ENCODE measurements at places on chromosomes 4 and X. TPM values are rescaled to one million over a fixed set of nuclear protein-coding genes. Genes with fewer than 3 reads are reported as not detected.

Gene ZFP92
- 0.44 TPM for polyA plus RNA-seq

Gene FAM90A26
- polyA plus RNA-seq: not detected

Gene HTATSF1
- 3.1 TPM for polyA plus RNA-seq

Gene SHROOM2
- polyA plus RNA-seq: 1.8 TPM

Gene PTPN13
- 23.5 TPM for polyA plus RNA-seq

Gene GLOD5
- not detected for polyA plus RNA-seq

Gene ATP6AP2
- 203 TPM for polyA plus RNA-seq

Gene APLN
- 1.8 TPM for polyA plus RNA-seq

- no peak for DNase-seq
These were observed 108.2 kb upstream of the GPR34 start for GRCh38 chrX:41580423-41581064.

DNA sequence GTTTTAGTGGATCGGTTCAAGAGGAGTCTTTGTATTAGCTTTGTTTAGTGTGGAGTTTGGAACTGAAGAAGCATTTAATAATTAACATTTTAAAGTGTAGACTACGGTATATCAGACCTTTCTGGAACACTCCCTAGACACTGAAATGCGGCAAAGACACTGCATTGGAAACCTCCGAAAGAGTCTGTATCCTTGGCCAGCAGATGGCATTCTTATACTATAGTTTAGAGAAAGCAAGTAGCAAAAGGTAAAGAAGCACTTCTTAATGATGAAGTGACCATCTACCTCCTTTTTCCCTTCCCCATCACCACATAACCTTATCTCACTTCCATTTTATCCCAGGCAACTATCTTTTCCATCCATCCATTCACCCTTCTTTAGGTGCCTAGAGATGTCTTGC lies 7.6 kb downstream of the FABP2 start:
- DNase-seq: no peak

- DNase-seq: no peak
These were observed 445.6 kb downstream of the FAT4 start for GRCh38 chr4:125760201-125760819.

GRCh38 chr4:57211131-57211530 lies 100.9 kb upstream of the IGFBP7 start:
- no peak for DNase-seq

DNA sequence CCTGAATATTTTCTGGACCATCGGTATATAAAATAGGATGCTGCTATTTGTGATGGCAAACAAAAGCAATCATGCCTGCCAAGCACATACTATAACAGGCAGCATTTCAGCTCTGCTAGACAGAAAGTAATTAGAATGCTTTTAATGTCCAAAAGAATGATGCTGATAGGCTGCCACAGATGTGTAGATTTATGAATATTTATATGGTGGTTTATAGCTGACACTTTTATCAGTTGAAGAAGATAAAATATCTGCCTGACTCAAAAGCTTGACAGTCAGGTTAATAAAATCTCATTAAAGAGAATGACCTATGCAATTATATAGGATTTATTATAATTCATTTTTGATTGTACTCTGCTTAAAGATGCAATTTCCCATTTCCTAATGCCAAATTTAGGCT lies 4.0 kb downstream of the BEND4 start:
- DNase-seq: no peak

- no peak for DNase-seq
These were observed 177.0 kb upstream of the RASGEF1B start for GRCh38 chr4:81648576-81649275.

DNA sequence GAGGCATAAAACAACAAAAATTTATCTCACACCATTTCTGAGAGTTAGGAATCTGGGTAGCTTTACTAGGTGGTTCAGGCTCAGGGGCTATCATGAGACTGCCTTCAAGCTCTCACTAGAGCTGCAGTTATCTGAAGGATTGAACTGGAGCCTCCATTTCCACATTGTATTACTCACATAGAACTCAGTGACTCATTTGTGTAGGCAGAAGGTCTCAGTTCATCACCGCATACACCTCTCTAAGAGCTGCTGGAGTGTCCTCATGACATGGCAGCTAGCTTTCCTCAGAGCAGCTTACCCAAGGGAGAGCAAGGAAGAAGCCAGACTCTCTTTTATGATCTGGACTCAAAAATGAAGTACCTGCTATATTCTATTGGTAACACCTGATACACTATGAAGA lies 389.2 kb downstream of the IQCM start:
- DNase-seq: no peak

GRCh38 chr4:58734030-58734674 lies 1624.0 kb upstream of the IGFBP7 start:
- DNase-seq: no peak

GRCh38 chr4:108051343-108051742 lies 61.7 kb downstream of the HADH start:
- no peak for DNase-seq

DNA sequence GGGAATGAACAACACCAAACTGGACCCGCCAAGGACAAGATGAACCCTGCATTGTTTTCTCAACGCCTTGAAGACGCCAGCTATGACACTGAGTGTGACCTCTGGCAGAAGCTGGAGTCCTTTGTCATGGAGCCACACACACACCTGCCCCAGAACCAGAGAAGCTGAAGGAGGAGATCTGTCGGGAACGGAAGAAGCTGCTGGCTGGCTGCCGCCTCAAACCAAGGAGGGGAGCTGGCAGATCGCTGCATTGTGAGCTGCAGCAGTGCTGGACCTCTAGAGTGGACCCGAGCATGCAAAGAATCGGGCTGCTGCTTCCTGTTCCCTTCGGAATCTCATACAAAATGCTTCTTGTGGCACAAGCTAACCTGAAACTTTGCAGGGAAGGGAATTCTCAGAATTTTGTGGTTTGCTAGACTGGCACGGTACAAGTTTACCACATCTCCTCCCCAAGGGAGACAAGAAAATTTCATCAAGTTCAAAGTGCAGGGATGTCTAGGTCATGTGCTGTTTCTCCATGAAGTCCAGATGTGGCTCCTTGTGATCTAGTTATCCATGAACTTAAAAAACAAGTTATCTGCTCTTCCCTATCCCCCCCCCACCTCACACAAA lies 23.4 kb upstream of the GLRB start:
- no peak for DNase-seq

DNA sequence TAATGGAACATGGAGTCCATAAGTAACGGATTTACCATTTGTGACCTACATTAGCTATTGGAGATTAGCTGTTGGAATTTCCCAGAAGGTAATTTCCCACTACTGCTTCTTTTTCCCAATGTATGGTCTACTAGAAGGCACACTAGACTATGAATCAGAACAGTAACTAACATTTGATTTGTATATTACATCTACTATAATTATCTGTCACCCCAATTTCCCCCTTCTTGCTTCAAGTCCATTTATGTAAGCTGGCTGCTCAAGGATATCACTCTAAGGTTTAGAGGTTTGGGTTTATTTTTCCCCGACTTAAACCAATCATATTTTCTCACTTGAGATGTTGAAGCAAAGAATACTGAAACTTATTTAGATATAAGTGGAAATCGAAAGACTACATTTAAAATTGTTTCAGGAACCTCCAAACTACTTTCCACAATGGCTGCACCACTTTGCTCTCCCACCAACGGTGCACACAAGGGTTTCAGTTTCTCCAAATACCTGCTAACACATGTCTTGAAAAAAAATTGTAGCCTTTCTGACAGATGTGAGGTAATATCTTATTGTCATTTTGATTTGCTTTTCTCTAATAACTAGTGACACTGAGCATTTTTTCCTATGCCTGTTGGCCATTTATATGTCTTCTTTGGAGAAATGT lies 33.3 kb upstream of the H2AZ1 start:
- DNase-seq: no peak
